ENCODE measurements at places on chromosomes 12 and 14.

GRCh38 chr14:52755607-52756316 is 25.8 kb downstream of the STYX start:
- no peak for DNase-seq
- H3K27me3 ChIP-seq: no peaks in the 10 kb centered on the region
- H3K36me3 ChIP-seq: no peaks in the 10 kb centered on the region
- H3K27ac ChIP-seq: no peak overlapping the region
- no peak overlapping the region for H3K4me3 ChIP-seq
- no peaks in the 10 kb centered on the region for H3K4me1 ChIP-seq

DNA sequence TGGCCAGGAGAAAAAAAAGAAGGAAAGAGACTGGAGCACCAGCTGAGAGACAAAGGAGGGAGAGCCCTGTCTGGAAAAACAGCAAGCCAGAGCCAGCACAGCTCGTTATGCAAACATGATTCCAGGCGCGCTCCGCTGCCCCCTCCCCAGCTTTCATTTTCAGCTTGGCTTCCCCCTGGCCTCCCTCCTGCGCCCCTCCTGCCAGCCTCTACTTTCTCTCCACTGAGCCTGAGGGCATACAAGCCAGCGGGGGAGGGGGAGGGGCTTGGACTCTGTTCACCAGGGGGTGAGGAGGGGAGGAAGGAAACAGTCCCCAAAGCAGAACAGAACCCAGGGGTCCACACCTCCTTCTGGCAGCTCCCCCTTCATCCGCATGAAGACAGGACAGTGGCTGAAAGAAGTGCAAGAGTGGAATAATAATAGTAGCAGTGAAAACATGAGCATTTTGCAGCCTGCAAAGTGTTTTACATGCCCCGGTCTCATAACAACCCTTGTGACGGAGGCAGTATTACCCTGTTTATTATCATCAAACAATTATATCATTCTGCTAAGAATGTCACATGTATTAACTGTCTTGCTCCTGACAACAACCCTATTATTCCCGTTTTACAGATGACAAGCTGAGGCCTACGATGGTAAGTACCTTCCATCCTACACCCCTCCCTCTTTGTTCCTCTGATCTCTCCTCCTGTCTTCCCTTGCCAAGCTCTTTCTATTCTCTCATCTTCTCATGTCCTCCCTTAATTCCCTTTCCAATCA is 24.2 kb downstream of the SMUG1 start:
- H3K27ac ChIP-seq: no peak overlapping the region
- H3K4me1 ChIP-seq: no peaks in the 10 kb centered on the region

DNA sequence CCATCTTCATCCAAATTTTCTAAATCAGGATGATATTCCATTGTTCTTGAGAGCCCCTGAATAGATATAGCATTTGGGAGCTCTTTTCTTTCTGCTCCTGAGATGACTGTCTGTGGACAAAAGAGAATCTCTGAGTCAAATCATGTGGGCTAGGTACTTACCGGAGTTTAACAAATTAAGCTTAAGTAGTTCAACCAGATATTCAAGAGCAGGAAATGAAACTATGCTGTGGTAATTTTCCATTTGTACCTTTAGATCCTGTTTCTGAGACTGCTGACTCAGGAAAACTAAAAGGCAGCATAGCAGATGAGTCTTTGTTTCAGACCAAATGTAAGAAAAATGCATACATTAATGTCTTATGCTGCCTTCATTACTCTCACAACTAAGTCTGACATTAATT is at the start of gene CLEC7A:
CLEC7A (minus strand) TSS at position 158 of the 400 bp plus-strand sequence; CDS start at position 41, 117 bp downstream.
- no peak within 1 kb of the TSS for H3K4me3 ChIP-seq
- DNase-seq: no peak
- no peaks in the 10 kb centered on the region for H3K36me3 ChIP-seq
- H3K4me1 ChIP-seq: no peaks in the 10 kb centered on the region
- no peak within 1 kb of the TSS for H3K27ac ChIP-seq

DNA sequence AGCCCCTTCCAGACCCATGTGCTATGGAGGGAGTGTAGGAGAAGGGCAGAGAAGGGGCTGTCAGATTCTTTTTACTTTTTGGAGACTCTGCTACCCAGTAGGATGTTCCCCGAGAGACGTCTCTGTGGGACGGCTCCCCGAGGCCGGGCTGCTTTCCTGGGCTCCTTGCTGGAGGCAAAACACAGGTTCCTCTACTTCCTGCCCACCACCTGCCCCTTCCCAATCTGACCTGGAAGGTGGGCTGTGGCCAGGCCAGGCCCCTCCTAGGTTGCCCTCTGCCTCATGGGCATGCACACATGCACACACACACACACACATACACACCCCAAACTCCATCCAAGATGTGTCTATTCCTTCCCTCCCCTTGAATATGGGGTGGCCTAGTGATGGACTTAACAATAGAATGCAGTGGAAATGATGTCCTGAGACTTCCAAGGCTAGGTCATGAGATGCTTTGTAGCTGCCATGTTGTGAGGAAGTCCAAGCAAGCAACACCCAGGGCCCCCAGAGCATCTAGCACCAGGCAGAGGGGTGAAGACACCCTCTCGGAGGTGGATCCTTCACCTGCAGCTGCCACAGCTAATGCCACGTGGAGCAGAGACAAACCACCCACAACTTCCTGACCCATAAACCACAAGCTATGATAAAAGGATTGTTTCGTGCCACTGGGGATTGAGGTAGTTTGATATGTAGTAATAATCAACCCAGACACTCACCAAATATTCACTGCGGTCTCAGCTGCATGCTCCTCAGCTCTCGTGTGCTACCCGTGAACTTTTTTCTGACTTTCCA is 1.6 kb upstream of the ASB2 start:
- no peak overlapping the region for H3K4me3 ChIP-seq
- no peak for DNase-seq
- no peaks in the 10 kb centered on the region for H3K27me3 ChIP-seq
- no peaks in the 10 kb centered on the region for H3K36me3 ChIP-seq

GRCh38 chr12:5619628-5620027 is 187.7 kb downstream of the NTF3 start:
- DNase-seq: peak; percentile 17
- H3K27me3 ChIP-seq: no peaks in the 10 kb centered on the region
- H3K27ac ChIP-seq: no peak overlapping the region
- H3K36me3 ChIP-seq: no peaks in the 10 kb centered on the region

DNA sequence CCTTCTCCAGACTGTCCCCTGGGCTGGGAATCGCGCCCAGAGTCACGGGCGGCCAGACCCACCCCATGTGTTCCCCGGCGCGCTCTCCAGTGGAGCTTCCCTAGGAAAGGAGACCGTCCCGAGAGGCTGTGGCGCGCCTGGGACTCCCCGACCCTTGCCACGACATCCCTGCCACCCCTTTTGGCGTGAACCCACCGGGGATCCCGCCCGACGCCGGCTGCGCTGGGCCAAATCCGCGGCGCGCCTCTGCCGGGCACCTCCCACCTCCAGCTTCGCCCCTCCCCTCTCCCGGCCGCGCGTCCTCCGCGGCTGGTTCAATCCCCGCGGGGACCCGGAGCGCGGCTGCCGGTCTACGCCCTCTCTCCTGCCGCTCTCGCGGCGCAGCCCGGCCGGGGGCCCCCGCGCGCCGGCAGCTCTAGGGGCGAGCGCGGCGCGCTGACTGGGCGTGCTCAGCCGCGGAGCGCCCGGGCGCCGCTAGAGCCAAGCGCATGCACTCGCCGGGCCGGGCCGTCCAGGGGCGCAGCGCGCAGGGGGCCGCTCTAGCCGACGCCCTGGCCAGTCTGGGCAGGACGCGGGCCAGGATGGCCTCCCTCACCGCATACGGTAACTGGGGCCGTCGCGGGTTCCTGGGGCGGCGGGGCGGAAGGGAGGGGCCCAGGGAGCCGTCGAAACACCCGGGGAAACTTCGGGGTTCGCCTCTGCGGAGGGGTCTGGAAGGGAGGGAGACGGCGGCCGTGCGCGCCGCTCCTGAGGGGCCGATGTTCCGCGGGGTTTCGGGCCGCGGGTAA is 77.4 kb upstream of the ANO4 start:
- H3K4me1 ChIP-seq: no peaks in the 10 kb centered on the region
- H3K36me3 ChIP-seq: no peaks in the 10 kb centered on the region
- no peak overlapping the region for H3K27ac ChIP-seq
- DNase-seq: no peak
- no peaks in the 10 kb centered on the region for H3K27me3 ChIP-seq

- H3K4me3 ChIP-seq: no peak overlapping the region
- peak overlapping the region; percentile 78 for H3K27ac ChIP-seq
- H3K36me3 ChIP-seq: no peaks in the 10 kb centered on the region
- H3K4me1 ChIP-seq: no peaks in the 10 kb centered on the region
- H3K27me3 ChIP-seq: no peaks in the 10 kb centered on the region
Observed at GRCh38 chr12:68786929-68787328, 21.0 kb upstream of the MDM2 start.

Measured in testis (tissue), 5 donors.